ENCODE measurements at places on chromosomes 5 and 9. TPM values are rescaled to one million over a fixed set of nuclear protein-coding genes. Genes with fewer than 3 reads are reported as not detected.

Gene GARIN3
- not detected for total RNA-seq

Gene GRPEL2
- 11.0 TPM for total RNA-seq

Gene FAM53C
- total RNA-seq: 23.8 TPM

Gene CDH9
- total RNA-seq: not detected

Gene GDA
- not detected for total RNA-seq

Gene ITK
- total RNA-seq: 0.43 TPM

Gene IL3
- total RNA-seq: not detected

Gene GRM6
- not detected for total RNA-seq

Gene TAF11L13
- total RNA-seq: not detected

Gene SPEF2
- total RNA-seq: 2.2 TPM

Gene TEK
- total RNA-seq: 21.0 TPM

GRCh38 chr9:126635061-126635460 lies 21.3 kb downstream of the LMX1B start:
- no peak for DNase-seq

DNA sequence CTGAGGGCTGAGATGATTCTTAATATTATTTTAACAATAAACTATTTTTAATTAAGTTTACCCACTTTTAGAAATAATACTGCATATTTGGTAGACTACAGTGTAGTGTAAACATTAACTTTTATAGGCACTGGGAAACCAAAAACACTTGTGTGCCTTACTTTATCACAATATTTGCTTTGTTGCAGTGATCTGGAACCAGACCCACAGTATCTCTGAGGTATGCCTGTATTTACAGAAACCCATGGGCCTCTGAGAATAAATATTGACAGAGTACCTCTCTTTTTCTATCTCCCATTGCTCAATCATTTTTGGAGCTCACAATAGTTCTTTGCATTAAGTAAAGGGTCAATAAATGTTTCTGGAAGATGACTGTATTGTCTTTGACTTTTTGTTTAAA lies 73.3 kb downstream of the SLCO4C1 start:
- DNase-seq: no peak

DNA sequence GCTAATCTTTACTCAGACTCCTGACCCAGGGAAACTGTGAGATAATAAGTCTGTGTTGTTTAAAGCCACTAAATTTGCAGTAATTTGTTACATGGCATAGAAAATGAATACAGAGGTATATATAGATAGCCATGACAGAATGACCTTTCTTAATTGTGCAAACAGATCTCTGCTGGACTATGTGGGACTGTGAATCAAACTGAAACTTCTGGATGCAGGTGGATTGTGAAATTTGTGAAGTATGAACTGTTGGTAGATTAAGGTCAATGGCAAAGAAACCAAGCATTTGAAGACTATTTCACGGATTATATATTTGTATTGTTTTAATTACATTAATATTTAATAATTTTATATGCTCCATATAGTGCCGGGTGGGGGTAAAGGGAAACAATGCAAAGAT lies 52.2 kb upstream of the GPR151 start:
- DNase-seq: no peak

GRCh38 chr5:71482132-71482531 lies 26.7 kb downstream of the BDP1 start:
- DNase-seq: no peak

GRCh38 chr5:172533399-172534228 lies 79.3 kb upstream of the SH3PXD2B start:
- DNase-seq: peak; percentile 66

DNA sequence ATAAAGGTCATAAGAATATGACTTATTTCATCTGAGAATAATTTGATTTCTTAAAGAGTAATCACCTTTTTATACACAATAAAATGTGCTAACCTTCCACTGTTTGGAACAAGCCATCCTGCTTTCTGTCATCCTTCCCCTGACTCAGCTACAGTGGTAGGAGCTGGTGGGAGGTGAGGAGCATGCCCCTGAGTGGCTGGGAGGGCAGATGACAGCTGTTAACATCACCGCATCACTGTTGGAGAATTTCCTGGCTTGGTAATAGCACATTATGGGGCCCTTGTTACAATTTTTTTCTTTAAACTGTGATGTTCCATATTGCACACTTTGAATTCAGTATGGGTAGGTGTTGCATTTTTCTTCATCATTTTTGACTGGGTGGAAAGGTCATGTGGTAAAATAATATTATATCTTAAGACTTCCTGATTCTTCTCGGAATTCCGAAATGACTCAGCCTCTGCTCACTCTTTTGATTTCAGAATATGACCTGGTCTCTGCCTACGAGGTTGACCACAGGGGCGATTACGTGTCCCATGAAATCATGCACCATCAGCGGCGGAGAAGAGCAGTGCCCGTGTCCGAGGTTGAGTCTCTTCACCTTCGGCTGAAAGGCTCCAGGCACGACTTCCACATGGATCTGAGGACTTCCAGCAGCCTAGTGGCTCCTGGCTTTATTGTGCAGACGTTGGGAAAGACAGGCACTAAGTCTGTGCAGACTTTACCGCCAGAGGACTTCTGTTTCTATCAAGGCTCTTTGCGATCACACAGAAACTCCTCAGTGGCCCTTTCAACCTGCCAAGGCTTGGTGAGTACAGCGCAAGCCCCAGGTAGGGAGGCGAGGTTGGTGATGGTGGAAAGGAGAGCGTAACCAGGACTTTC lies 5.8 kb downstream of the ADAMTS16 start:
- no peak for DNase-seq

DNA sequence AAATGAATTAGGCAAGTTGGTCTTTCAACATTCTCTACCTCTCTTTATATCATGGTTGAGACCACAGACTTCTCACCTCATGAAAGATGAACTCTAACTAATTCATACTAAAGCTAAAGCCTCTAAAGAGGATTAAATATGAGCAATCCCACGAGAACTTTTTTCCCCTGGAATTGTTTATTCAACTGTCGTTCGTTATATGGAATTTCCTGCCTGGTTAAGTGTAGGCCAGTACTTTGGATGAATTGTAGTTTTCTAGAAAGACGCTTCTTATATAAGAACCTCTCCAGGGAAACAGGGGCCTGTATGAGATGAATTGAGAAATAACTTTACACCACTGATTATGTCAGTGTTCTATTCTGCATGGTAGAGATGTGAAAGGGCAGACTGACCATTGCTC lies 42.9 kb downstream of the PDCD1LG2 start:
- no peak for DNase-seq

DNA sequence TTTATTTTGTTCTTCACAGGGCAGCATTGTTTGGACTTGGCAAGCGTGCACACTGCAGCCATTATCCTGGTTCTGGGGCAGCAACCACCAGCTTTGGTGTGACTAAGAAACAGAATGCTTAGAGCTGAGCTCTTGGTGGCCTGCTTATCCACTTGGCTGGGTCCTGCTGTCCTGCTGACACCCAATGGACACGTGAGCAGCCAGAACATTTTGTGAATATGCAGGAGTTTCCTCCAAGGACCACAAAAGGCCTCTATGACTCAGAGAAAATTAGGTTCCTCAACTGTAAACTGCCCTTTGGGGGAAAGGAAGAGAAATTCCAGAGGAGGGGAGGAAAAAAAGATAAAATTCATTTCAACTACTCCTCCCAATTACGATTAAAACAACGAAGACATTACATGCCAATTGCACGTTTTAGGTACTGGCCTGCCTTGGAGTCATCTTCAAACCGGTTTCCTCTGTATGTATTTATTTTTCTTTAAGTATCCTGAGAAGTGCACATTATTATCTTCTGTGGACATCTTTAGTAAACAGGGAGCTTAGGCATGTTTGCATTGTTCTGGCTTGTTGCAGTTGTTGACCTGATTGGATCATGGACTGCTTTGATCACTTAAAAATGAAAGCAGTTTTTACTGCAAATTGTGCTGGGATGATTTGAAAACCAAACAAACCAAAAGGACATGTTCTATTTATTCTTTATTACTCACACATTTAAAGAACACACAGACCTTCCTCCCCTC lies 82.3 kb upstream of the TLE4 start:
- no peak for DNase-seq

GRCh38 chr9:126398403-126399058 lies 71.9 kb downstream of the MVB12B start:
- DNase-seq: peak; percentile 93

- no peak for DNase-seq
Observed at GRCh38 chr9:36007852-36008251, 28.9 kb upstream of the RECK start.

DNA sequence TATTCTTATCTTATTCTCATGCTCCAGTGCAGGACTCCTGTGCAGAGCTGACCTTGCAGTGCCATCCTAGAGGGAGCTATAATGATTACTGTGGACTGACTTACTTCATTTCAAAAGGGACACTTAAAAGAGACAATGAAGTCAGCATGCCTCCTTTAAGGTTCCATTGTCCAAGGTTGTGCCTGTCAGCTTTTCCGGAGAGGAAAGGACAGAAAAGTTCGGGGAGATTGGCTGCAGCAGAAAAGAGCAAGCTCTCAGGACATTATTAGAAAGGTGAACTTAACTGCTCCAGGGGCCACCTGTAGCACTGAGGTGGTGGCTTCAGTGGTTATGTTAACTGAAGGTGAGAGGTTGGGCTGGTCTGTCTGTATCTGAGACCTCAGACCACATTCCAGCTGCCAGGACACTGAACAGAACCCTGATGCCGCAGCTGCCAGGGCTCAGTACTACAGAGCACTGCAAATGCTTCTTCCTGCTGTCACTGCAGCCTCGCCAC lies 112.9 kb downstream of the ST8SIA4 start:
- no peak for DNase-seq

- no peak for DNase-seq
Observed at GRCh38 chr5:79702606-79703380, 13.2 kb downstream of the CMYA5 start.

- no peak for DNase-seq
Observed at GRCh38 chr5:50740832-50741231, 74.4 kb downstream of the PARP8 start.

DNA sequence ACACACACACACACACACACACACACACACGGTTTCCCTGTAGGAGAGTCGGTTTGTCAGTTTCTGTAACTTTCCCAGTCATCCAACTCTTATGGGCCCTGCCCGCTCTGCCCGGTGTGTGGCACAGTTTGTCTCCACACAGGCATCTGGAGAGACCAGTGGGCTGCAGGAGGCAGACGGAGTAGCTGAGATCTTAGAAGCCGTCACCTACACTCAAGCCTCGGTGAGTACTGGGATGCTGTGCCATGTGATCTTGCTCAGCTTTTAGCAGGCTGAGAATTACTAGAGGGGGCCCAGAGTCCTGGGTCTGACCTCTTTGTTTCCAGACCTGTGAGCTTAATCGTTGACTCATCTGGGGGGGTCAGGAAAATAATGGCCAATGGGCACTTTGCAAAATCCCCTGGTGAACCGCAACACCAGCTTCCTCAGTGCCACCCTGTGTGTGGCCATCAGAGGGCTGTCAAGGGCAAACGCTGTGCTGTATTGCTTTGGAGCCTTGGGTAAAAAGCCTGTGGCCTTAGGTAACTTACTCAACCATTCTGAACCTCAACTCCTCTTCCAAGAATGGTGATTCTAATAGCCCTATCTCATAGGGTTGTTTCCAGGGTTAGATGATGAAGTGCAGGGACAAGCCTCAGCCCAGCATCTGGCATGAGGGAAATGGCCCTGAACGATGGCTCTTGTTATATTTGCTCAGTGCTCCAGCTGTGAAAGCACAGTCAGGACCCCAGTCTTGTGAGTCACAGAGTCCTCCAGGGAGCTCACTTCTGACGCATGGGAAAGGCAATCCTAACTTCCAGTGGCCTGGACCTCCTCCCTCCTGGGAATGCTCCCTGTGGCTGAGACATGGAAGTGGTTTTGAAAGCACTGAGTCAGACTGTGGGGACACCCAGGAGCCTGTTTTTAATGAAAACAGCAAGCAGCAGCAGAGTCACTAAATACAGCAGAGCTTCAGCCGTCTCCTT lies 45.6 kb downstream of the COL15A1 start:
- DNase-seq: peak; percentile 87

GRCh38 chr5:14216902-14217301 lies 73.8 kb downstream of the TRIO start:
- no peak for DNase-seq

DNA sequence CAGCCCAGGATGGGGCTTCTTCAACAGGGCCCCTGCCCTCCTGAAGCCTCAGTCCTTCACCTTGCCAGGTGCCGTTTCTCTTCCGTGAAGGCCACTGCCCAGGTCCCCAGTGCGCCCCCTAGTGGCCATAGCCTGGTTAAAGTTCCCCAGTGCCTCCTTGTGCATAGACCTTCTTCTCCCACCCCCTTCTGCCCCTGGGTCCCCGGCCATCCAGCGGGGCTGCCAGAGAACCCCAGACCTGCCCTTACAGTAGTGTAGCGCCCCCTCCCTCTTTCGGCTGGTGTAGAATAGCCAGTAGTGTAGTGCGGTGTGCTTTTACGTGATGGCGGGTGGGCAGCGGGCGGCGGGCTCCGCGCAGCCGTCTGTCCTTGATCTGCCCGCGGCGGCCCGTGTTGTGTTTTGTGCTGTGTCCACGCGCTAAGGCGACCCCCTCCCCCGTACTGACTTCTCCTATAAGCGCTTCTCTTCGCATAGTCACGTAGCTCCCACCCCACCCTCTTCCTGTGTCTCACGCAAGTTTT lies 23.6 kb downstream of the PCDHGC5 start:
- DNase-seq: peak; percentile 93

- no peak for DNase-seq
Observed at GRCh38 chr9:122143876-122144405, 15.6 kb downstream of the NDUFA8 start.

DNA sequence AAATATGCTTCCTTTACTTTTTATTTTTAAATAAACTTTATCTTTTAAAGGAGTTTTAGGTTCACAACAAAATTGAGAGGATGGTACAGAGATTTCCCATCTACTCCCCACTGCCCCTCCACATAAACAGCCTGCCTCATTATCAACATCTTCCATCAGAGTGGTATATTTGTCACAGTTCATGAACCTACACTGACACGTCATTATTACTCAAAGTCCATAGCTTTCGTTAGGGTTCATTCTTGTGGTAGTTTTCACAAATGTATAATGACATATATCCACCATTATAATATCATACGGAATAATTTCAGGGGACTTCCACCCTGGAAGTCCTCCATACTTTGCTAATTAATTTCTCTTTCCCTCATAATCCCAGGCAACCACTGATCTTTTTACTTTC lies 204.9 kb downstream of the SMARCA2 start:
- DNase-seq: no peak

- no peak for DNase-seq
Observed at GRCh38 chr5:179852993-179853547, 5.5 kb downstream of the MRNIP start.

DNA sequence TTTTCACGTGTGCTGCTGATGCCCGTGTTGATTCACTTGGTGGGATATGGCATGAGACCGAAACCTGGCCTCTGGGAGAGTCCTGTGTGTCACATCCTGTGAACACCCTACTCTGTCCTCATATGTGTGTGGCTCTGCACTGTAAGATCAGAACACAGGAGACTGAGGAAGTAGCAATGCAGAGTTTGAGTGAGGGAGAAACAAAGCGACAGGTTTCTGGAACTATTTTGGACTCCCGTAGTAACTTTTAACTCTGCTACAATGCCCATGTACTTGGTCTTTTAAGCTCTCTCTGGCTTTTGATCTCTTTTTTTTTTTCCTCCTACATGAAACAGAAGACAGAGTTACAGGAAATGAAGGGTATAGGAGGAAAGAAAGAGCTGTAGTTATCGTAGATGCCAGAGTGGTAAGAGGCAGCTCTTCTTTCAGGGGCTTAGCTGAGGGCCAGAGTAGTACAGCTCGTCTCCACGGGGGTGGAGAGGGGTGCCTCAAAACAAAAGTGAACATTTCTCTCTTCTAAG lies 26.6 kb downstream of the GRAMD2B start:
- no peak for DNase-seq

GRCh38 chr9:121368138-121368522 lies 1.9 kb downstream of the STOM start:
- DNase-seq: no peak

- DNase-seq: no peak
Observed at GRCh38 chr5:39209924-39210323, 9.4 kb downstream of the FYB1 start.

GRCh38 chr9:130770679-130771442 lies 64.2 kb upstream of the ABL1 start:
- no peak for DNase-seq

Data from cardiac septum (tissue), 1 donor.